ENCODE measurements at places on chromosomes 5 and 9.

DNA sequence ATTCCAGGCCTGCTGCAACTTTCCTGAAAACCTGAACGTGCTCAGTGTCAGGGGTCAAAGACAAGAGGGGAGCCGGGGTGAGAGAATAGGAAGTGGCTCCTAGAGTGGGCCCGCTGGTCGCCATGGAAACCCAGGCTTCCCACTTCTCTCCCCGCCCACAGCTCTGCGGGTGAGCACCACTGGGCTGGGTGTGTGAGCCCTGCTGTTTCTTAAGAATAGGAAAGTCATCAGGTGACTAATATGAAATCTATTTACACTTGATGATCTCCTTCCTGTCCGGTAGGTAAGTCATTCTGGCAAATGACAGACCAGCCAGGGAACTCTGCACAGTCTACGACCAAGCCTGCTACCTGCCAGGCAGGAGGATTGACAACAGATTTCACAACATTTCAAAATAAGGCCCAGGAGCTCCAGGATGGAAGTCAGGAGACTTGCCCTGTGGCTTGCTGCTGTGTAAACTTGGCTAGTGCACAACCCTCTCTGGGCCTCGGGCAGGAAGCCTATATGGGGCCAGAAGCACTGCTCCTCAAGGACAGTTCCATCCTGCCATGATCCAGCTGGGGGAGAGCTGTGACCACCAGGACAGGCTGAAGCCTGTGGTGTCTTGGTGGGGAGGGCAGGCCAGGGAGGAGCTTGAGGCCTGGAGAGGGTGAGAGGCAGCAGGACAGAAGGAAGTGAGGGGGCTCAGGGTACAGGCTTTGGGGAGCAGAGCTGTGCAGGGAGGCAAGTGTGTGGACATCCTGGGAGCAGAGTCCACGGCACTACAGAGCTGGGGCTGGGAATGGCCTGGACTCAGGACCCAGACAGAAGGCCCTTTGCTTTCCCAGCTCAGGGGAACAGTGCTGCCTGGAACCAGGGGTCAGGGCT lies 60.6 kb downstream of the SHB start:
- no peak for DNase-seq

DNA sequence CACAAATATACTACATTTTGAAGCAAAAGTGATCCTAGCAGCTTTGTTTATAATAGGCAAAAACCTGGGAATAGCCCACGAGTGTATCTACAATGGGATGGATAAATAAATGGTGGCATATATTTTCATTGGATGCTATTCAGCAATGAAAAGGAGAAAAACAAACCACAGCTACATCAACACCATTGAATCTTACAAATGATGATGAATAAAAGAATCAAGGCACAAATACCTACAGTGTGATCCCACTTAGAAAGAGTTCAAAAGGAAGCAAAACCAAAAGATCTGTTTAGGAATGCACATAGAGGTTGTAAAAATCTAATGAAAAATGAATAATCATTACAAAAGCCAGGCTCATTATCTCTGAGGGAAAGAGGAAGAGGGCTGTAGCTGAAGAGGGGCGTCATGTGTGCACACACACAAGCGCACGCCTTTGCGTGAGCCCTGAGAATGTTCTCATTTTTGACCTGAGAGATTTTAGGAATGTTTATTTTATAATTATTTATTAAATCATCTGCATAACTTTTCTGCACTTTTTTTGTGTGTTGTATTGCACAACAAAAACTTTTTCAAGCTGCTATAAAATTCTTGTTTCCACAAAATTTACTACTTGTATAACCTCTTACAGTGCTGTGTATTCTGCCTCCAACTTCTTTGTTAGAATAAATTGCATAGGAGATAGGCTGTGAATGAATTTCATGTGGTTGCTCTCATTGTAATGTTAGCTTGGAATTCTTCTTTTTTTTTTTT lies 5.9 kb upstream of the RHOBTB3 start:
- DNase-seq = no peak

DNA sequence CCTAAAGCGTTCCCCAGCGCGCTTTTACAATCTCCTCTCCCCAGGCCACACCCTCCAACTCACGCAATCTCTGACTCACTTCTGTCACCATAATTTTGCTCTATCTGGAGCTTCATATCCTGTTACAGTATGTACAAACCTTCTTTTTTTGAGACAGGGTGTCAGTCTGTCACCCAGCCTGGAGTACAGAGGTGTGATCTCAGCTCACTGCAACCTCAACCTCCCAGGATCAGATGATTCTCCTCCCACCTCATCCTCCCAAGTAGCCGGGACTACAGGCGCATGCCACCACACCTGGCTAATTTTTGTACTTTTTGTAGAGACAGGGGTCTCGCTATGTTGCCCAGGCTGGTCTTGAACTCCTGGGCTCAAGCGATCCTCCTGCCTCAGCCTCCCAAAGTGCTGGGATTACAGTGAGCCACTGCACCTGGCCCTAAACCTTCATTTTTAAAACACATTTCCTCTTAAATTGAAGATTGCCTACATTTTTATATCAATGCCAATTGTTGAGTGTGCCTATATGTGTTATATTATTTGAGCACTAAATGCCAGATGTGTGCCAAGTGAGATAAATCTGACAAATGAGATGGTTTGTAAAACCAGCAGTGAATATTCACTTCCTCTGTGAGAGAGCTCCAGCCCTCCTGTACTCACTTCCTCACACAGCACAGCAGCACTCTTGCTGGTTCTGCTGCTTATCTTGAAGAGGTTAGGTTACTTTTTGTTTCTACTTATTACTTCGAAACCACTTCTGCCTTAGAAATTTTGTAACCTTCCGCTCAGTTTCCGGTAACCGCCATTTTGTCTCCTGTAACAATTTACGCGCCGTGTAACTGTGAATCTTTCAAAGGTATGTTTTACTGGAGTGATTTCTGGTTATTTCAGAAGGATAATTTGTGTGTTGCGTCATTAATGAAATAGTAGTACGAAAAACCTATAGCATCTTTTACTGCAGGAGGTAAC lies 57.9 kb downstream of the DOCK8 start:
- no peak for DNase-seq

- DNase-seq = no peak
These were observed 3.8 kb upstream of the SERINC5 start for GRCh38 chr5:80259511-80260203.

- DNase-seq = no peak
These were observed 50.8 kb downstream of the PAPPA start for GRCh38 chr9:116204252-116204882.

- DNase-seq = no peak
These were observed 7.9 kb downstream of the AMACR start for GRCh38 chr5:33999978-34000377.

DNA sequence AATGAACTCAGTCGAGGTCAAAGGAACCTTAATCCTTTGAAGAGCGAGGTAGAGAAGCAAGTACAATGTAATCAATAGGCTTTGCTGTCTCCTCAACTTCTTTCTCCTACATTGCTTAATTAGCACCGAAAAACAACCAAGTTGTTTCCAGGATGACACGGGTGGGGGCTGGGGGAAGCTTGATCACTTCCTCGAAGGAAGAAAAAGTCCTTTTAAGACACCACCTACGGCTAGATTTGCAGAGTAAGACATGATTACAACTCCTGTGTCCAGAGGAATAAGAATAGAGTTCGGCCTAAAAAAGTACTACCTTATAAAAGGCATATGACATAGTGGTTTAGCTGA lies 811 bp upstream of the ARRDC3 start:
- DNase-seq = no peak

DNA sequence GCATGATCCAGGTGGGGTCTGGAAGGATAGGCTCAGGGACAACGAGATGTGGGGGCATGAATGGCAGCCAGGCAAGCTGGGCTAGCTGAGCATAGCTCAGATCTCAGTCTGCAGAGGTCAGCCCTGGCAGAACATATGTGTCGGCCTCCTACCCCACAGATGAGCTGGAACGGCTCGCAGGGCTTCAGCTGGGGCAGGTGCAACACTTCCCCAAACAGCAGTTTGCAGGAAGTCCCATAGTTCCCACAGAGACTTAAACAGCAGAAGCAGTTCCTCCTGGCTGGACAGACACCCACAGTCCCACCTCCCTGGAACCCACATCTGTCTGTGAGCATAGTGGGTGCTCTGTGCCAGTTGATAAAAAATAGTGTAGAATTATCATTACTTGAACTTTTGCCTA lies 404.6 kb downstream of the GADD45G start:
- DNase-seq = no peak

DNA sequence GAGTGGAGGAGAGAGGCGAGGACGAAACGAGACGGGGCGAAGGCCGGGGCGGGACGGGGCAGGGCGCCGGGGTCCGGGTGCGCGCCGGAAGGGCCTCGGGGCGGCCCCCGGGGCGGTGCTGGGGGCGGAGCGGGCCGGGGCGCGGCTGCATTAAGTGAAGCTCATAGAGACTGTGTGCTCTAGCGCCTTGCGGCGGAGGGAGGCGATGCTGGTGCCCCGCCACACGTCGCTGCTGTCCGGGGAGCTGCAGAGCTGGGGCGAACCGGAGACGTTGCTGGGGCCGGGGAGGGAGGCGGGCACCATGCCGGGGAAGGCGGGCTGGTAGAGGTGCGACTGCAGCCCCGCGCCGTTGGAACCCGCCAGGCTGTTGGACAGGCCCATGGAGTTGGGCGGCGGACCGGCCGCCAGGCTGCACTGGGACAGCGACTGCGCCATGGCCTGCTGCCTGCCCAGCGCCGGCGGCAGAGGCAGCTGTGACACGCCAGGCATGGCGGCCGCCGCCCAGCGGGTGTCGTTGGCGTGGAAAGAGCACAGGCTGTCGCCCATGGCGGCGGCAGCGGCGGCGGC lies 8.3 kb downstream of the OTP start:
- peak; percentile 46 for DNase-seq

DNA sequence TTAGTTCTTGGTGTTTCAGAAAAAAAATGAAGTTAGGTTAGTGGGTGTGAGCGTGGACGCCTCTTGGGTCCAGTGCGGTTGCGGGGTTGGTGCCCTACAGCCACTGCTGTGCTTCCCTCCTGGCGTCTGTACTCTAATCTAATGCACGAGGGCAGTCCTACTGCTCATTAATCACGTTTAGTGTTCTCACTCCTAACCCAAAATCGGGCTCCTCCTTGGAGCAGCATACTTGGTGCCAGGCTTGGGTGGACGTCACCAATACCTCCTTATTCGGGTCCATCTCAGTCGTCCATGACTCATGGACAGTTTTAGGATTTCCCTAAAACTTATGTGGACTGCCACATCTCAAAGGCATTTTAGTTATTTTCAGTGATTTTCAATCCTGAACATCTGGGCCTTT lies 41.6 kb downstream of the TRIO start:
- DNase-seq = no peak

DNA sequence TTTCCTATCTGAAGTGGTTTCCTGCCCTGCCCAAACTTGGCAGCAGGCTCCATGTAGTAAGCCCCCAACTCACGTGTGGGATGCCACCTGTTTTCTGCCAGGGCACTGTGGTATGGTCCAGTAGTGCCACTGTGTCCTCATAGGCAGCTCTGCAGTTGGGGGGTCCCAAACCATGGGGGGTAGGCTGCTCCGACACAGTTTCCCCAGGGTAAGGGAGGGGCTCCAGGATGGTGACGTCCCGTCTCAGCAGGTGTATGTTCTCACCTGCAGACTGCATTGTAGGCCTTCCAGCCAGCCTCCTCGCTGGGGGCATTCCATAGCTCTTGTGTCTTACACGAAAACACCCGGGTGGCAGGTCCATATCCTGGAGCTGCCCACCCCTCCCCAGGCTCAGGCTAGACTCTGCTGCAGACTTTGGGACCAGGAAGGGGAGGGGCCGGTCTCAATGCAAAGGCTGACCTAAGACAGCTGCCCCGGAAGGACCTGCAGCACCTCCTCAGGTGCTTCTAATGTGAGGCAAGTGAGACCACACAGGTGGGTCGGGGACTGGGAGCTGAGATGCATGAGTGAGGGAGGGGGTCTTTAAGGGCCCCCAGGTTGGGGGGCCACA lies 330.5 kb upstream of the IRX4 start:
- no peak for DNase-seq

Data from NCI-H1105 (cell line).